ENCODE measurements at places on chromosomes 7 and 10.

- DNase-seq = no peak
These were observed 12.7 kb downstream of the CACUL1 start for GRCh38 chr10:118742032-118742431.

- DNase-seq = no peak
These were observed 78.1 kb upstream of the IMMP2L start for GRCh38 chr7:111640416-111640815.

DNA sequence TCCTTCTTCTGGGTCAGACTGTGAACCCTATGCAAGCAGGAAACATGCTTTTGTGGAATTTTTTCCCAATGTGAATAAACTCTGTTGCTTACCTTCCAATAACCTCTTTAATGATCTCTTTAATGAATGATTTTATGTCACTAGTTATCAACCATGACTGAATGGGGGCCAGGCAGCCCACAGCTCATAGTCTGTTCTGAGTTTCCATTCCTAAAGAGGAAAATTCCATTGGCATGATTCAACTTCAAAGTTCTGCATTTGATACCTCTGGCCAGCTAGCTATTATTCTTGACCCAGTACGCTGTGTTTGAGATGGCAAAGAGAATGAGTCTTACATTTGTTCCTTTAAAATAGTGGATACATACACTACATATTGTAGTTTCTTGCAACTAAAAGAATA is 867.8 kb upstream of the CELF2 start:
- DNase-seq = no peak

DNA sequence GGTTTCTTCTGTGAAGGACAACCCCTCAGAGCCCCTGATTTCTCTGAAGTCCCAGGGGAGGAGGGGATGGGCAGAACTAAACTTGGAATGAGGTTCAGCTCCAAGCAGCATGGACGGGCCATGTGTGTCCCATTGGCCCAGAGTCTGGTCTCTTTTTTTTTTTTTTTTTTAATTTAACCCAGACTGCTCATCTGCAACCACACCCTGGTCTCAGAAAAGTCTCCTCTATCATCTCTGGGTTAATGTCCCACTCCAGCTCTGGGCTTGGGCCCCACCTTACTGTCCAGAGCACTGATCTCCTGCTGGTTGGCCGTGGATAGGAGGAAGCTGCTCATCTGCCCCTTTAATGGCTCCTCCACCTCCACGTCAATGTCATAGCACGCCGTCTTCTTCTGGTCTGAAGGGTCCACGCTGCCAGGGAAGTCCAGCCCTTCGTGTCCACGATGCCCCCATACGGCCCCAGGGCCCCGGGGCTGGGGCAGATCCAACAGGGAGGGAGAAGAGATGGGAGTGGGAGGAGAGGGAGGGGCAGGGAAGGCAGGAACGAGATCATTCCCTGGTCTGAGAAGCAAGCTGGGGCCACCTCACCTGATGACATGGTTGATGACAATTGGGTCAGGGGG is 7.7 kb downstream of the CHPF2 start:
- no peak for DNase-seq

- no peak for DNase-seq
These were observed 15.0 kb downstream of the CLRN3 start for GRCh38 chr10:127877699-127878098.

DNA sequence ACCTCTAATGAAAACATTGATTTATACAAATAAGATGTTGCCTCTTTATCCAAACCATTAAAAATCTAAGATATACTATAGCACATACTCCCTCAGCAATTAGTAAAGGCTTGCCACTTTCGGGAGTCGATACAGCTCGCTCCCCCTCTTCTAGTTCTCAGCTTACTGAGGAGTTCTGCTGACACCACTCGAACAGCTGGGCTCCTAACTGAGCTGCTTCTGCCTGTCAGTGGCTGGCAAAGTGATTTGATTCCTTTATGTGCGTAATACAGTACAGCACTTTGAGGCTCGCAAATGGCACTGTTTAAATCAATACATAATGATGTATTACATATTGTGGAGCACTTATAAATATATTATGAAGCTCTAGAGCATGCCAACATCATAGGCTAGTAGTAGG is 241.8 kb downstream of the CREB5 start:
- no peak for DNase-seq

DNA sequence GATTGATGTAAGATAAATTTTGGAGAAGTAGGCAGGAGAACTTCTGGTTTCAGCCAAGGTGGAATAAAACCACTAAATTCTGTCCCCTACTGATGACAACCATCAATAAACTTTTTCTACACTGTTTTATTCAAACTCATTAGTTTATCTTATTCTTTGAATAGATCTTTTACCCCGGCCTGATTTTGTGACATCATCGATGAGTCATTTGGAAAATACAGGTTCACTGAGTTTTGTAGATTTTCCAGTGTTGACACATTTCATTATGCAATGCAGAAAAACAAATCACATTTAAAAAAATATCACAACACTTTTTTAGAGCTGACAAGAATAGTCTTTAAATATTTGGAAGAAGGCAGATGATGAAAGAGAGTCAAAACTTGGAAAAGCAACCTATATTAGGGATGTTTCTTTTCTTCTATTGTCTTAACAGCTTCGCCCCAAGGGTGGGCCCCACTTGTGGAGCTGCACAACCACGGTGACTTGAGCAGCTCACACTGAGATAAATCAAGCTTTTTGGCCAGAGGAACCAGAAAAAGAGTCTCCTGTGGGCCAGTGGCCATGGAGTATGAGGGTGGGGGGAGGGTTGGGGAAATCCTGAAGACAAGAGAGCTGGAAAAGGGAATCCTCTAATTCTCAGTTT is 112.8 kb downstream of the PTEN start:
- no peak for DNase-seq

DNA sequence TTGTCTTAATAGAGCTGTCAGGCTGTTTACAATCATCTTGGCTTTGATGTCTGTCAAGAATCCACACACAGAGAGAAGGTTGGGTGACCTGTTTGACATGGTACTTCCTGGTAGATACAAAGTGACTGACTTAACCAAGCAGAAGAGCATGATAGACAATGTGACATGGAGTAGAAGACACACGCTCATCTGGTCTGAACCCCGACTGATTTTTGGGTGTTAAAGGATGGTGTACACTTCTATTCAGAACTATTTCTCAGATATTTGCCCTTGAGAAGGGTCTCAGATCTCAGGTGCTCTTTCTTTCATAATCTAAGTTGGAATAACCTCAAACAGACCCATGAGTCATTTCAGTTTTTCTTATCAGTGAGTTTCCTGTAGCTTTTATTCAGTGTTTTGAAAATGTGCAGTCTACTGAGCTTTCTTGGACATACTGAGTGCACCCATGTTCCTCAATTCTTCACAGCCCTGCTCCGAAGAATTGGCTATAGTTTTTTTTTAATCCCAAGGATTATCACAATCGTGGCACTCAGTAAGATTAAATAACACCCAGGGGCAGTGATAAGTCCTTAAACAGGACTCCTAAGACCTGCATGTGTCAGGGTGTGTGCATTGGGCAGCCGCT is 46.4 kb upstream of the NXPH1 start:
- DNase-seq = no peak

- no peak for DNase-seq
These were observed 334.4 kb downstream of the SUGCT start for GRCh38 chr7:40468891-40469864.

DNA sequence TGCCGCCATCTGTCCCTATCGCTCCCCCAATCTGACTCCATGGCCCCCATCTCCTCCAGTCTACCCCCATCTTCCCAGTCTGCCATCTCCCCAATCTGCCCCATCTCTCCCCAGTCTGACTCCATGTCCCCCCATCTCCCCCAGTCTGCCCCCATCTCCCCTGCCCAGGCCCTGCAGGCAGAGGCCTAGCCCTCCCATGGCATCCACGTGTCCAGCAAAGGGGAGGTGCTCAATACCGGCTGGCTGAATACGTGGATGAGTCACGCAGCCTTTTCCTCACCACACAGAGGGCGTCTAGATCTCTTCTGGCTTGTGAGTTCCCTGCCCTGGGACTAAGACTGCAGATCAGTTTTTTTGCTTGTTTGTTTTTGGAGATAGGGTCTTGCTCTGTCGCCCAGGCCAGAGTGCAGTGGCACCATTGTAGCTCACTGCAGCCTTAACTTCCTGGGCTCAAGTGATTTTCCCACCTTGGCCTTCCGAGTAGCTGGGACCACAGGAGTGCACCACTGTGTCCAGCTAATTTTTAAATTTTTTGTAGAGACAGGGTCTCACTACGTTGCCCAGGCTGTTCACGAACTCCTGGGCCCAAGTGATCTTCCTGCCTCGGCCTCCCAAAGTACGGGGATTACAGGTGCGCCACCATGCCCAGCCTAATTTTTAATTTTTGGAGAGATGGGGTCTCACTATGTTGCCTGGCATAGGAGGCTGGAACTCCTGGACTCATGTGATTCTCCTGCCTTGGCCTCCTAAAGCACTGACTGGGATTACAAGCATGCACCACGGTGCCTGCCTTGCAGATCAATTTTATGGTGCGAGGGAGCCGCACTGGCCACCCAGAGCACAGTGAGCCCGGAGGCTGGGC is 15.3 kb upstream of the GPR146 start:
- DNase-seq = peak; percentile 69
